ENCODE measurements at places on chromosomes 7 and 10.
A peak's percentile ranks its signal among the peaks of the same experiment; 100 is the strongest.

DNA sequence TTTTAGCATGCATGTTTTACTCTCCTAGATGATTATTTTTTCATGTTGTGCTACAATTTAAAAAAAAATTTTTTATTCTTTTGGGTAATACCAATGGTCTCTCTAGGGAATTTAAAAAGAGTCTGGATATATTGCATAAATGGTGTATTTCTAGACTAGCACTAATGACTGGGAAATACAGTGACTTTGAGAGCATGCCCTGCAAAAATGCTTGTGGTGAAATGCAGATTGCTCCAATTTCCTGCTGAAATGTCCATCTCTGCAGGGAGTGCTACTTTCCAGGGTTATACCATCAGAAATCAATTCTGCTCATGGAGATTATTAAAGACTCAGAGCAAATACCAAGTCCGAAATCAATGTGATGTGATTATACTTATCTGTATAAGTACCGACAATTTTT is 186.1 kb downstream of the PRKG1 start:
- DNase-seq, result no peak

DNA sequence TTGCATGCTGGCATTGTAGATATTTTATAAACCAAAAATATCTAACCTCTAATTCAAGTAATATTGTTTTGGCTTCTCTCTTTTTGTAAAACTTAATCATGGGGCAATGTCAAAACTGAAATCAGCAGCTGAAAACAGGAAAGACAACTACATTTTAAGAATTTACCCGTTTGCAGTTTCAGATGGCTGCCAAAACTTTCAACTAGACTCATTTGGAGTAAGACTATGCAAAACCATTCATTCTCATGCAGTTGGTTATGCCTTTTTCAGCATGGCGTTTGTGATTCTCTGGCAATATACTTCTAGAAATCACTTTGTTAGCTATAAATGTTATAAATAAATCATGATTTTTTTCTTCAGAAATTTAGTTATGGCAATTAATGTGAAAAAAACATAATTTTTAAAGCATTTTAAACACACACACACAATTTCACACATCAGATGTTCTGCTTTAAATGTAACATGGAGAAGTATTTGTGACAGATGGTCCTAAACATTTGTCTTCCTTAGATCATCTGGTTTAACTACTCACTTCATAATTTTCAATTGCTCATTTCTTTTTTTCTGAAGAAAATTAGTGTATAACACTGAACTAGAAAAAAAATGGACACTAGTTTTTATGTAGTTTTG is 116.4 kb downstream of the ITGB8 start:
- no peak for DNase-seq

DNA sequence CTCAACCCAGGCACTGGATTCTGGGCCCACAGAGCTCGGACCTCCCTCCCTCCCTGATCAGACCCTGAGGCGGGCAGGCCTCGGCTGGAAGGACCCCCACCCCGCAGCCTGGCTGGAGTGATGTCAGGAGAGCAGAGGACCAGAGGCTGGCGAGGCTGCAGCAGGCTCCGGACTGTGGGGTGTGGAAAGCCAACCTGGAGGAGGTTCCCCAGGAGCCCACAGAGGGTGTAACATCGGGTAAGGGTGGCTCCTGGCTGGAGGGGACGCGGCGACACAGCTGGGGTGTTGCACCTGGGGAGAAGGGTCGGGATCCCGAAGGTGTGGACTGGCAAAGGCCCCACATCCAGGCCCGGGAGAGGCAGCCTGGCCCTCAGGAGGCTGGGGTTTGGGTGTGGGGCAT is 8.9 kb upstream of the MICALL2 start:
- DNase-seq, result no peak

DNA sequence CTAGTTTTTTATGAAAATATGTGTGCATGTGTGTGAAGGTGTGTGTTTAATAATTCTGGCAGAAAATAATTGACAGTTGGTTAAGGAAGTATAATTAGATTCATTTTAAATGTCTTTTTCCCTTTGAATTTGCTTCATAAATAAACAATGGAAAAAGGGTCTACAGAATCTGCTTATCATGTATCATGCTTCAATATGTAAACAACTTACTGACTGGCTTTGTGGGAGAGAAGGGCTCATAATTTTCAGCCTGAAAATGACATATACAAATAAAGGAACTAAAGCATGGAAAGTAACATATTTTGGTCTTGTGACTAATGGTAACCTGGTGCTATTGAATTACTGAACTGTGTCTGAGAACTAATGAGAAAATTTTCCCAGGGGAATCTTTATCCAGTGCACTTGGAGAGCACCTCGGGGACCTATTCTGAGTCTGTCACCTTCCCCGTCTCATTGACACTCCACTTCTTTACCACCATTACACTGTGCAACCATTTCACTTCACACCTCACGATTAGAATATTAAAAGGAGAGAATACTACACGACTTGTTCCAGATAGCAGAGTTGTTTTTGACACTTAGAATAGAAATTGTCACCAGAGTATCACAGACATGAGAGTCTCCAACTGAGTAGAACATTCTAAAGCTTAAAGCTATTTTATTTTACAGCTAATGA is 298.6 kb downstream of the TFEC start:
- no peak for DNase-seq

GRCh38 chr10:103855424-103855823 is at the start of gene SH3PXD2A:
Gene SH3PXD2A, minus strand, starts transcription at chr10:103855576. Its CDS starts 310 bp downstream, at chr10:103855266.
- peak; percentile 32 for DNase-seq

GRCh38 chr7:131471250-131472004 is 85.0 kb downstream of the PODXL start:
- no peak for DNase-seq

- no peak for DNase-seq
Measured at GRCh38 chr10:8386781-8387180, 332.3 kb downstream of the GATA3 start.

- no peak for DNase-seq
Measured at GRCh38 chr7:43937444-43937843, 11.2 kb downstream of the UBE2D4 start.

- no peak for DNase-seq
Measured at GRCh38 chr7:149021725-149022062, 6.6 kb downstream of the PDIA4 start.

DNA sequence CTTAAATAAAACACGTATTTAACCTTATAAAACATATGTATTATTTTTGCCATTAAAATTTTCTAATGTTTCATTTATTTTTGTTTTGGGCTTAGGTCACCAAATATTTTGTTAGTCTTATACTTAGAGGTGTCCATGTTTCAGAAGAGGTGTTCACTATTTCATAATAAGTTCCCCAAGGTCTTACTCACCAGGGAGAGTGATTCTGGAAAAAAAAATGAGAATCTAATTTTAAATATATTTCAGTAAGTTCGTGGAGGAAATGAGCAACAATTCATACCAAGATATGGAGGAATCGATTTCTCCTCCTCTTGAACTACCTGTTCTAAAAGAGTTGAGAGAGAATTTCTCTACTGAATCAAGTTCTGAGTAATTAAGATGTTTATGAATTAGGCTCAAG is 271.6 kb upstream of the SLC26A5 start:
- no peak for DNase-seq

GRCh38 chr10:18140149-18140956 is at the start of gene CACNB2:
Gene CACNB2, plus strand, starts transcription at chr10:18140424.
- DNase-seq, result no peak

DNA sequence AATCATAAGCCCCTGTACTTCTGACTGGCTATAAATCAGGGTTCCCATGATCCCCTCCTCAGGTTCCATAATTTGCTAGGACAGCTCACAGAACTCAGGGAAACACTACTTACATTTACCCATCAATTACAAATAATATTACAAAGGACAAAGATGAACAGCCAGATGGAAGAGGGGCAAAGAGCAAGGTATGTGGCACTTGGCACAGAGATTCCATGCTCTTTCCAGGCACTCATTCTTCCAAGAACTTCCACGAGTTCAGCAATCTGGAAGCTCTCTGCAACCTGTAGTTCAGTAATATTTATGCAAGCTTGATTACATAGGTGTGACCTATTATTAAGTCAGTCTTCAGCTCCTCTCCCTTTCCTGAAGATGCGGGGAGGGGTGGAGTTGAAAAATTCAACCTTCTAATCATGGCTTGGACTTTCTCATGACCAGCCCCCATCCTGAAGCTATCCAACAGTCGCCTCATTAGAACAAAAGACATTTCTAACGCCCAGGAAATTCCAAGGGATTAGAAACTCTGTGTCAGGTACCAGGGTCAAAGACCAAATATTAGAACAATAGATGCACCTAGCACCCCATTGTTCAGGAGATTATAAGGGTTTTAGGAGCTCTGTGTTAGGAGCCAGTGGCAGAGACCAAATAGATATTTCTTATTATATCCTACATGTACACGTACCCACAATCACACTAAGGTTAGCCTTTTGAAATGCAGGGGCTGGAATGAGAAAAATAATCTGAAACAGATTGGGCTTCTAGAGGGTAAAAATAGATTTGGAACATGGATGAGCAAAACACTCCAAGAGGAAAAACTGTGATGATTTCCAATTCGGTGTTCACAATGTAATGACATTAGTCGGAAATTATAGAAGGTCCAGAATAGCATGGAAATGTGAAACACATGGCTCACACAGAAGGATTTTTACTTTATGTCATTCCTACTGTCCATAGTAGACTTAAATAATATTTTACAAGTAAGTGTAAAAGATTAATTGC is 7.0 kb downstream of the ANKMY2 start:
- DNase-seq, result no peak

- peak; percentile 72 for DNase-seq
Measured at GRCh38 chr10:97319671-97320479, 804 bp downstream of the FRAT1 start.

GRCh38 chr10:96292971-96293920 is 11.0 kb upstream of the DNTT start:
- no peak for DNase-seq

- no peak for DNase-seq
Measured at GRCh38 chr10:97781618-97782331, 10.0 kb upstream of the SFRP5 start.

DNA sequence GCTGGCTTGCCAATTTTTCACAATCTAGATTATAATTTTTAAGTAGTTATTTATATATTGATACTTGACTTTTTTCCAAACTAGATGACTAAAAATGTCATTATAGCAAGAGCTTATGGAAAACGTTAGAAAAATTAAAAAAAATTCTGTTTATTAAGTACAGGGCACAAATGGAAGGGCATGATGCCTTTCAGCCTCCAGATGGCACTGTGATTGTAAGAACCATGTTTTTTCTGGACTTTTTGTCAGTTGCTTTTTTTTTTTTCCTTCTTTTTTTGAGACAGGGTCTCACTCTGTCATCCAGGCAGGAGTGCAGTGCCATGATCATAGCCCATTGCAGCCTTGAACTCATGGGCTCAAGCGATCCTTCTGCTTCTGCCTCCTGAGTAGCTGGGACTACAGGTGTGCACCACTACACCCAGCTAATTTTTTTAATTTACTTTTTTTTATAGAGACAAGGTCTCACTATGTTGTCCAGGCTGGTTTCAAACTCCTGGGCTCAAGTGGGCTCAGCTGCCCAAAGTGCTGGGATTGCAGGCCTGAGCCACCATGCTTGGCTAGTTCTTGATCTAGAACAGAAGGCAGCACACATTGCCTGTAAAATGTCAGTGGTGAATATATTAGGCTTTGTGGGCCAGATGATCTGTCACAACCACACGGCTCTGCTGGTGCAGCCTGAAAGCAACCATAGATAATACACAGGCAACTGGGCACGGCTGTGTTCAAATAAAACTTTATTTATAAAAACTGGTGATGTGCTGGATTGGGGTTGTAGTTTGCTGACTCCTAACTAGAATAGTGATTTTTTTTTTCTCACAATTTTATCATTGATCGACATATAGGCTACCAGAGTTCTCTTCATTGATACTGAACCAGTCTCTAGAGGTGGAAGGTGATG is 27.4 kb downstream of the UCMA start:
- no peak for DNase-seq

DNA sequence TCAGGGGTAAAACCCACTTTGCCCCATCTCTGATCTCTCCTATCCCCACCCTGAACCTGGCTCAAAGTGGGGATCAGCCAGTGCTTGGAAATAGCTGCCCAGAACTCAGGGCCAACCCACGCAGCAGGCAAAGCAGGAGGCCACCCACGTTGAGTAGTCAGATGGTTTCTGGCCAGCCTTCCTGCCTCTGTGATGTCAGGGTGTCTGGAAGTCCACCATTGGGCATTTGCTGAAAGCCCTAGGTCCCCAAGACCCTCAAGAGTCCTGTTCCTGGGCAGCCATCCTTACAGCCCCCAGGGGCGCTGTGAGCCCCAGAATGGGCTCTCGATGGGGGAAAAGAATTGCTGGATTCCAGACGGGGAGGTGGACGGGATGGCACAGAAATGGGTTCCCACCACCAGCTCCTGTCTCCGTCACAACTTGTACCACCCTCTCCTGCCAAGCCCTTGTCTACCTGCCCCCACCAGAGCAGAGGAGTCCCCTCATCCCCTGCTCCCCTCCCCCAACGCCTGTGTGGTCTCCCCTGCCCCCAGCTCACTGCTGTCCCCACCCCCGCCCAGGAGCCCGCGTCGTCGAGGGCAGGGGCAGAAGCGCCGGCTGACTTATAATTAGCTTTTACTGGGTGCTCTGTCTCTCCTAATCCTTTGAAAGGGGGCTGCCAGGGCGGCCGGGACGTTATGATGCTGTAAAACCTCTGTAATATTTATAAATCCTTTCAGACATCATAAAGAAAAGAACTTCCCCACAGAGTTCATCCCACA is 3.9 kb downstream of the MYL10 start:
- no peak for DNase-seq

- DNase-seq, result no peak
Measured at GRCh38 chr10:47021850-47022249, 110.6 kb downstream of the PTPN20 start.

GRCh38 chr10:68560943-68561864 is 1.1 kb downstream of the TET1 start:
- peak; percentile 23 for DNase-seq

GRCh38 chr7:114372619-114373018 is 42.0 kb upstream of the FOXP2 start:
- DNase-seq, result no peak

GRCh38 chr10:13956826-13957225 is 370.1 kb downstream of the PRPF18 start:
- DNase-seq, result no peak

DNA sequence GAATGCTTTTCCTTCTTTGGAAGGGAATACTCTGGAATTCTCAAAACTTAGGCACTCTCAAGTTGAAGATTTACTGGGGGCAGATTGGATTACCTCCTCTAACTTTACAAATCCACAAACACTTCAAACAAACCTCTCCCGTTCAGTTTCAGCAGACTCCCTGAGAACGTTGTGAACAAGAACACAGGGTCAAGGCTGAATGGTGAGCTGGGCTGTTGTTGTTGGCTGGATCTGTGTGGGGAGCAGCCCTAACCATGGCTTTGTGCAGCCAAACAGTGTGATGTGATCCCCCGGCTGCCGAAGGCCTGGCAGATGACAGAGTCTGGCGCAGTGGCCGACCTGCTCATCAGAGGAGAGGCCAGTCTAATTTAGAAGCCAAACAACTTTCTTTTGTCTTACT is 93.1 kb downstream of the BMPER start:
- DNase-seq, result no peak

All from activated T-cell treated with anti-CD3 and anti-CD28 coated beads, Interleukin-2, amount 50 U/mL, for 1 hour (primary cell).